Mucosa of descending colon (tissue), 3 donors: ENCODE measurements at places on chromosomes 2 and 18. TPM values are rescaled to one million over a fixed set of nuclear protein-coding genes. Genes with fewer than 3 reads are reported as not detected.

Gene TUBB8B
- not detected for total RNA-seq

Gene FAM136A
- 33.5 TPM for total RNA-seq

Gene CPO
- total RNA-seq: 0.73 TPM

Gene ZC3H6
- total RNA-seq: 20.3 TPM

Gene PLGLB1
- 5.6 TPM for total RNA-seq

Gene RAD51AP2
- total RNA-seq: not detected

Gene TLX2
- 1.6 TPM for total RNA-seq

Gene SP140L
- 22.1 TPM for total RNA-seq

Gene CD8B2
- total RNA-seq: 0.16 TPM

Gene SPATA3
- not detected for total RNA-seq

Gene HOXD3
- 6.0 TPM for total RNA-seq

Gene TEX51
- total RNA-seq: not detected

Gene VWA3B
- total RNA-seq: 2.7 TPM

Gene SF3B1
- 255 TPM for total RNA-seq

Gene RGPD3
- 0.07 TPM for total RNA-seq

Gene ANKRD44
- 9.7 TPM for total RNA-seq

Gene AQP12B
- total RNA-seq: 0.16 TPM

Gene ZNF804A
- total RNA-seq: not detected

Gene ACVR1C
- 9.2 TPM for total RNA-seq

Gene SPHKAP
- total RNA-seq: 0.09 TPM

Gene UGT1A5
- total RNA-seq: 2.4 TPM

Gene IL1R2
- 40.3 TPM for total RNA-seq

Gene UGT1A10
- 43.9 TPM for total RNA-seq
